CD4-positive, alpha-beta T cell treated with Interleukin-15 for 4 hours (primary cell): ENCODE measurements at places on chromosomes 16 and 17.

GRCh38 chr17:67157732-67158639 lies 87.0 kb downstream of the HELZ start:
- DNase-seq, result no peak

- no peak for DNase-seq
Measured at GRCh38 chr16:85211271-85211801, 99.1 kb upstream of the CIBAR2 start.

DNA sequence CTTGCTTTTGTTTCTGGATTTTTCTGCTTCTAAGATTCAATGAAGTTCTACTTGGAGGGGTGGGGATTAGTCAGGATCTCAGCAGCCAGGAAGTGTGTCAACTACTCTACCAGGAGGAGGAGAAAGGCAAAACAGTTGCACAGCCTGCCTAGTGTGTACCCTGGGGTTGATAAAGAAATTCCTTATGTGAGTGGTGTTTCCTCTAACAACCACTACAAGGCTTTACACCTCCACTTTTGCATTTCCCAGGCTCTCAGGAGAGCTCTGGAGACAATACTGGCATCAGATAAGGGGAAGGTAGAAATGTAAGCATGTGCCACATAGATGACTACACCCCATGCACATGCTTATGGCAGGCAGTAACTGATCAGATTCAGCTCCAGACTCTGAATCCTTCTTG lies 174.6 kb downstream of the TOX3 start:
- no peak for DNase-seq

DNA sequence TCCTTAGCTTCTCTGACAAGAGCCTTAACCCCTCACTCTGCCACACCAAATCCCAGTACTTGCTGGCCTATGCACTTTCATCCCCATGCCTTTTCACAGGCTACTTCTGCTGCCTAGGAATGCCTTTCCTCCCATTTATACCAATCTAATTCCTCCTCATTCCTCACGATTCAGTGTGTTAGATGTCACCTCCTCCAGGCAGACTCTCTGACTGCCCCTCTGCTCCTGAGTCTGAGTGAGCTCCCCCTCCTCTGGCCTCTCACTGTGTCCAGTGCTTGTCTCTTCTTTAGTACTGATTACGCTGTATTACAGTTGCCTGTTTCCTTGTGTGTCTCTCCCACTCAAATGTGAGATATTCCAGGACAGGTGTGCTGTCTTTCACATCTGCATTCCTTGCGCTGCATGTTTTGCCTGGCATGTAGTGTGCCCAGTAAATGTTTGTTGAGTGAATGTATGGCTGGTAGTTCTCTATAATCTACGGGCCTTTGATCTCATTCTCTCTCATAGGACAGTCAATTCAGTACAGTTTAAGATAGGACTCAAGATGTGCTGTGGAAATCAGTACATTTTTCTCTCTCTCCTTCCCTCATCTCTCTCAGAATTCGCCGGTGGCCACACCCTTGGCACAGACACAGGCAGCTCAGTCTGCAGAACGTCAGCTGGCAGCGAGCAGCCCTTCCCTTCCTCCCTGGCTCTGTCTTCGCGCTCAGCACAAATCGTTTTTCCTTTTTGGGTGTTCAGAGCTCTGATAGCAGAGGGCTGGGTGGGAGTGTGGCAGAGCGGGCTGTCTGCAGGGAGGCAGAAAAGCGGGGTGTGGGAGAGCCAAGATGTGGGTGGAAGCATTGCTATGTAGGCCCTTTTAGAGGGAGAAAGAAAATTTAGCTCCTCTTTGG lies 18.5 kb downstream of the ARL4D start:
- no peak for DNase-seq

DNA sequence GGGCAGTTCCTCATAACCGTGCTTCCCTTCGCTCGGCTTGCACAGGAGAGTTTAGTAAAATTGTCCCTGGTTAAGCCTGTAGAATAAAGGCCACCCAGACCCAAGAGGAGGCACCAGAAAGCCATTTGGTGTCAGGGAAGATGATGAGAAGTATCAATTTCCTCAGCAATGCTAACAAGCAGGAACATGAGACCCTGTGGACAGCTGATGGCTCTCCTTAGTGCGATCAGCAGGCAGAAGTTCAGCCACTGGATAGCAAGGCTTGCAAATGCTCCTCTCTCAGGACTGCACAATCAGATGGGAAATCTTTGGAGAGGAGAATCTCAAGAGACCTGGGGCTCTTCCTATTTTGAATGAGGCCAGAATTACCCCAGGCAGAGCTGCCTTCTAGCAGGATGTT lies 261.1 kb upstream of the DYNLRB2 start:
- DNase-seq, result no peak

DNA sequence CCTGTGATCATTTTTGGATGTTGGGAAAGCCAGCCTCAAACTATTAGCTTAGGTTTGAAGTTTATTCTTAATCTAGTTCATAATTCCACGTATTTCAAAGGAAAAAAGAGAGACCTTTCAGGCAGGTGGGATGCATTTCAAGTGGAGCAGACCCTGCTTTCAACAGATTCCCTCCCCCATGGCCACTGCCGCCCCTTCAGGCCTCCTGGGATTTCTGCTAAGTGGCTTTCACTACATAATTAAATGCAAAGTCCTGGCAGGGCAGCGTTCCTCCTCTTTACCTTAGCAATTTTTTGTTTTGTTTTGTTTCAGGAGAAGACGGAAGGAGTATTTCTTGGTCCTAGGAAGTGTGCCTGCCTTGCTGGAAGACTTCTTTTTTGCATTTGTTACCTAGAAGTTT lies 36.6 kb downstream of the MAF start:
- DNase-seq, result no peak

- DNase-seq, result no peak
Measured at GRCh38 chr16:72561-73548, at the start of gene RHBDF1. TSS of gene RHBDF1 (minus strand) at chr16:72631. CDS start at chr16:65015, 7,616 bp downstream.

GRCh38 chr17:385178-385835 lies 32.7 kb upstream of the RPH3AL start:
- no peak for DNase-seq

- DNase-seq, result no peak
Measured at GRCh38 chr16:86288716-86289294, 221.5 kb upstream of the FOXF1 start.

DNA sequence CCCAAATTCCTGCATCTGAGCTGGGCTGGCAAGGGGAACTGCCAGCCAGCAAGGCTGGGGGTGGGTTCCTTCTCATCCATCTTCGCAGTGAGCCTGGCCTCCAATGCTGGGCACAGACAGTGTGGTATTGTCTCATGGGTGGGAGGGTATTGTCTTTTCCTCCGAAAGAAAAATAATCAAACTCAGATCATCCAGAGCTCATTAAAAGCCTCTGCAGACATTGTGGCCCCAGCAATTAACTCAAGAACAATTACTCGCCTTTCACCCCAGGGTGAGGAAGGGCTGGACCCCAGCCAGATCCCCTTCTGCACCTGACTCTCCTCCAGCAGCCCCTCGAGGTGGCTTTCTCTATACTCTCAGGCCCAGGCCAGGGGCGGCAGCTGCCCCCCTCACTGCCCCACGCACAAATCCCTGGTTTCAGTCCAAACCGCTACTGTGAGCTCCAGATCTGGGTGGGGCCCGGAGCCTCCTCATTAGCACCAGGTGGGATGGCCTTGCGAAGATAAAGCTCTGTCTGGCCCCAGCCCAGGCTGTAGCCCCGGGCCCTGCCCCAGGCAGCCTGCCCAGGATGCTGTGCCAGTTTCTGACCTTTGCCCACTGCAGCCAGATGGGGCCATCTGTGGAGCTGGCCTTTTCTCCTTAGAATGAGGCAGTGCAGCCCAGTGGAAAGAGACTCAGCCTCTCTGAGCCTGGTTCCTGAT lies 2.3 kb upstream of the KRT15 start:
- DNase-seq, result no peak

DNA sequence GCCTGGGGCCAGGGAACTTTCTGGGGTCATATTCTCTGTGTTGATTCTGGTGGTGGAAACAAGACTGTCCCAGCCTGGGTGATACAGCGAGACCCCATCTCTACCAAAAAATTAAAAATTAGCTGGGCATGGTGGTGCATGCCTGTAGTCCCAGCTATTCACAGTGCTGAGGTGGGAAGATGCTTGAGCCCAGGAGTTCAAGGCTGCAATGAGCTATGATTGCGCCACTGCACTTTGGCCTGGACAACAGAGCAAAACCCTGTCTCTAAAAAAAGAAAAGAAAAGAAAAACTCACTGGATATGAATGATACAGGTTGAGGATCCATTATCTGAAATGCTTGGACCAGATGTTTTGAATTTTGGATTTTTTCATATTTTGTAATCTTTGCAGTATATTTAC lies 13.6 kb downstream of the SCGB1C2 start:
- DNase-seq, result no peak

DNA sequence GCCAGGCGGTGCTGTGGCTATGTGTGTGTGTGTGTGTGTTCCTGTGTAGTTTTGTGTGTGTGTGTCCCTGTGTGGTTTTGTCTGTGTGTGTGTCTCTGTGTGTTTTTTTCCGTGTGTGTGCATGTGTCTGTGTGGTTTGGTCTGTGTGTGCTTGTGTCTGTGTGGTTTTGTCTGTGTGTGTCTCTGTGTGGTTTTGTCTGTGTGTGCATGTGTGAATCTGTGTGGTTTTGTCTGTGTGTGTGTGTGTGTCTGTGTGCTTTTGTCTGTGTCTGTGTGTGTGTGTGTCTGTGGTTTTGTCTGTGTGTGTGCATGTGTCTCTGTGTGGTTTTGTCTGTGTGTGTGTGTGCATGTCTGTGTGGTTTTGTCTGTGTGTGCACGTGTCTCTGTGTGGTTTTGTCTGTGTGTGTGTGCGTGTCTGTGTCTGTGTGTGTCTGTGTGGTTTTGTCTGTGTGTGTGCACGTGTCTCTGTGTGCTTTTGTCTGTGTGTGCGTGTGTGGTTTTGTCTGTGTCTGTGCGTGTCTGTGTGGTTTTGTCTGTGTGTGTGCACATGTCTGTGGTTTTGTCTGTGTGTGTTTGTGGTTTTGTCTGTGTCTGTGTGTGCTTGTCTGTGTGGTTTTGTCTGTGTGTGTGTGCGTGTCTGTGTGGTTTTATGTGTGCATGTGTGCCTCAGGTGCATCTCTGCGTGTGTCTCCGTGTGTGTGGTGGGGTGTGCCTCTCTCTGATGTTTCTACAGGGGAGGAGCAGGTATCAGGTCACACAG lies 62.3 kb downstream of the ZDHHC7 start:
- no peak for DNase-seq

- DNase-seq, result no peak
Measured at GRCh38 chr17:60354223-60354622, 37.7 kb downstream of the USP32 start.
